HCT116 (cell line): ENCODE measurements at places on chromosomes 1 and 21.

GRCh38 chr1:78003882-78004718 lies 639 bp upstream of the DNAJB4 start:
- DNase-seq: peak; percentile 88

- DNase-seq: no peak
Observed at GRCh38 chr1:212935387-212935981, 14.9 kb upstream of the VASH2 start.

DNA sequence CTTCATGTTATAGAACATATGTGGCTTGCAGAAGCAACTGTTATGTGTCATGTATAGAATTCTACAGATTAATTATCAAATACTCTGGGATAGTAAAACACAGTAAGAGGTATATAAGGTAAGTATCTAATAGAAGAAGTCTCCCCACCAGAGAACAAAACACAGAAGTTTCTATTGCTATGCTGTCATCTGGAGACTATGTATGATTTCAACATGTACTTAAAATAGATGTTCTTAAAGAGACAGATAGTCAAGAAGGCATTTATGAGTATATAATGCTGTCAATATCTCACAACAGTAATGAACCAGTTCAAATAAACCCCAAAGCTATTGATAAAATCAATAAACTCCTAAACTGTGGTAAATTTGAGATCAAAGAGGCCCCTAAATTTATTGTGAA lies 8.1 kb upstream of the ADCY10 start:
- DNase-seq: no peak

GRCh38 chr1:91876781-91877573 lies 9.0 kb downstream of the TGFBR3 start:
- DNase-seq: no peak

DNA sequence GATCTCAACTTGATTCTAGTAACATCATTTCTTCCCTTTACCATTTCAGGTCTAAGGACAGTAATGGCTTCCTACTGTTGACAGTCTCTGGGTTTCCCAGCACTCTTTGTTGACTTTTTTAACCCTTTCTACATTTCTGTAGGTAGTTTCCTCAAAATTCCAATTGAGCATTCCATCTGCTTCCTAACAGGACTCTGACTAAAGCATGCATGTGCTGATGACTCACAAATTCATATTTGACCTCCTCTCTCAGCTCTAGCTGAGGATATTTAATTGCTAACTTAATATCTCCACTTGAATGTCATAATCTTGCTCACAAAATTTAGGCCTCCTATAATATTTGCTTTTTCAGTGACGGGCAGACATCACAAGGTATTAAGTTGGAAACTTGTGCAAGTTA lies 93.3 kb upstream of the ZNHIT6 start:
- no peak for DNase-seq

DNA sequence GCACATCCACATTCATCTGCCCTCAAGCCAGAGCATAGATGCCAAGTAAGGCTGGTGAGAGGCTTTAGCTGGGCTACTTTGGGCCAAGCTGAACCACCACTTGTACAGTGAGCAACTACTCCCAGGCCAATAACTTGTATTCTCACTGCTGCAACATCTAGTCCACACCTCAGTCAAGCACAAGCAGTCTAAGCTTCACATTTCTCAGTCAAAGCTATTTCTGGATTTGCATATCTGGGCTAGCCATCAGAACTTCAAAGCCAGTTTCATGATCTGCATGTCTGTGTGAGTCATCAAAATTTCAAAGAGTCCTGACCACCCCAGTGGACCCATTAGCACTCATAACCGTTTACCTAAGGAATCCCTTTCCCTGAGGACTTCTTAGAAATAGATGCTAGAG lies 77.7 kb upstream of the DIRAS3 start:
- DNase-seq: no peak

GRCh38 chr1:52613636-52614373 lies 11.6 kb downstream of the GPX7 start:
- no peak for DNase-seq

DNA sequence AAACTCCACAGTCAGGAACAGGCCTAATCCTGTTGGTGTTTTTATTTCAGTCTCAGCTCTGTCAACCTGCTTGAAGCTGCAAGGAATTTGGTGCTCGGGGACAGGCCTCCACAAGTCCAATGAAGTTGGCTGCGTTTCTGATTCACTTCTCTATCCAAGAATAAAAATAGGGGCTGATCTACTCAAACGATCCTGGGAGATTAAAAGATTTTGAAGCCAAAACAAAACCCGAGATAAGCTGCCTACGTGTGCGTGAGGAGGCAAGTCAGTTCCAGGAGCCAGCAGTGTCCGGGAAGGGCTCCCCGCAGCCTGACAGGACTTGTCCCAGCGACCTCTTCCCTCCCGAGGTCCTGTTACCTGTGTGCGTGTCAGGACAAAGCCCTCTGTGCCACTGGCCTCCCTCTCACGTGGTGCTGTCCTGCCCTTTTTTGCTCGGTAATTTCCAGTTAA lies 98.0 kb downstream of the ETS2 start:
- DNase-seq: no peak

GRCh38 chr1:166813508-166814223 lies 25.6 kb upstream of the POGK start:
- no peak for DNase-seq

GRCh38 chr1:243917863-243918565 lies 68.0 kb upstream of the AKT3 start:
- no peak for DNase-seq

GRCh38 chr1:37480581-37481288 lies 6.4 kb downstream of the ZC3H12A start:
- no peak for DNase-seq

GRCh38 chr1:201552941-201553351 lies 14.0 kb downstream of the NAV1 start:
- no peak for DNase-seq

- no peak for DNase-seq
Observed at GRCh38 chr1:102961549-102961948, 146.8 kb downstream of the COL11A1 start.

DNA sequence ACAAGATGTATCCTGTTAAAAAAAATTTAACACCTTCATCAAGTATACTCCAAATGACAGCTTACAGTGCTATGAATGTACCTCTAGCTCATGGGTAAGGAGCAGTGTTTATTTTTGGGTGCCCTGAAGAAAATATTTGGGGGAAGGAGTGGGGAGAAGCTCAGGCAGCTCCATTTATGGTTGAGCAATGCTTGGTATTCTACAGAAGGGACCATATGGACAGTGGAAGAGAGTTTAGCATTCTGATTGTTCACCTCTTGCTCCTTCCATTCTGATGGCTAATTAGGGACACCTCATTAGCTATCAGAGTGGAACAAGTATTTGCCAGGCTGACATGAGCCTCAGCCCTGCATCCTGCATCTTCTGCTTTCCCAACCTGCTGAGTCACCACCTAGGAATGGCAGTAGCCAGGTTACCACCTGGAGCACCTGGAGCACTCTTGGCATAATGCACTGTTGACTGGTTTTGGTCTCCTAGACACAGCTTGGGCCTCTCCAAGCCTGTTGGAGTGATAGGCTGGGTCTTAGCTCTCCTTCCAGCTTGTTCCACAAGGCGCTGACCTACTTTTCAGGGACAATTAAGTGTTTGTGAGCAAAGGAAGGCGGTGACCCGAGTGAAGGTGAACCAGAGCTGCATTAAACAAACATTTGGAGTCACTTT lies 62.0 kb upstream of the MACF1 start:
- peak; percentile 32 for DNase-seq

DNA sequence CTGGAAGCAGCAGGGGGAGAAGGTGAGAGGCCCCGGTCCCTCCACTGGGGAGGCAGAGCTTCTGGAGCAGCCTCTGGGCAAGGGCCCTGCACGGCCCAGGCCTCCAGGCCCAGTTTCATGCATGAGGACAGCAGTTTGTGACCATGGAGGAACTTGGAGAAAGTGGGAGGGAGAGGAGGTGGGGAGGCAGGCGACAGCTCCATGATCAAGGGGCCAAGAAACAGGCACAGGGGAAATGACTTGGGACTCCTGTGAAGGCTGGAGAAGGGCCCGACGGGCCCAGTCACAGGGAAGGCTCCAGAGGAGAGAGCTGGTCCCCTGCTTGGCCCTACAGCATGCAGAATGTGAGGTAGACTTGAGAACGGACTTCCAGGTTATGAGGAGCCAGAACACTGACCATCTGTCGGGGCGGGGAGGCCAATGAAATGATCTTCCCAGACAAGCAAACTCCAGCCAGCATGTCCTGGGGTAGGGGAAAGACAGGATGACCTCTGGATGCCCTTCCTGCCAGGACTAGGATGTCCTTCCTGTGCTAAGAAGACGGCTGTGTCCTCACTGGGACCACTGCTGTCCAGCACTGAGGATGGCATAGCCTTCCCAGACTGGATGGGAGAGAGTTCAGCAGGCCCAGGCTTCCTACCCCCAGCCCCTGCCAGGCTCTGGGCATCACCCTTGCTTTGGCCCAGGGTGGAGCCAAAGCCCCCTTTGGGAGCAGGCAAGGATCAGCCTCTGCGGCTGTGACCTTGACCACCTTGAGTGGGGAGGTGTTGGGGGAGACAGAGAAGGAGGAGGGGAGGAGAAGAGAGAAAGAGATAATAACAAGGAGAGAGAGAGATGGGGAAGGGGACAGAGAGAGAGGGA lies 548.2 kb downstream of the PTPRU start:
- DNase-seq: no peak

- no peak for DNase-seq
Observed at GRCh38 chr1:228841632-228842031, 106.4 kb downstream of the RHOU start.

DNA sequence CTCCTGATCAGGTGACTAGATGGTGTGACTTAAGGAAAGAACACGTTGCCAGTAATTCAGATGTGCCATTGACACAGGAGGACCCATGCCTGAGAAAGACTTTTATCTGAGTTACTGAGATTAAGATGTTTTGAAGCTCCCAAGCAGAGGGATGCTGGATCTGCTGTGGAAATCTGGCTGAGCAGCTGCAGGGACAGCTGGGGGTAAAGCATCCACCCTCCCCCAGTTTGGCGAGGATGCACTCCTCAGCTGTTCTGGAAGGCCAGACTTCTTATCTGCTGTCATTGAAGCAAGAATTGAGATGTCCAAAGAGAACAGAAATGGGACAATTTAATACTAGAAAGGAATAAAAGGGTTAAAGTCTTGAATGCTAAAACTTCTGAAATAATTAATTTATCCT lies 25.7 kb downstream of the TTC3 start:
- DNase-seq: no peak

DNA sequence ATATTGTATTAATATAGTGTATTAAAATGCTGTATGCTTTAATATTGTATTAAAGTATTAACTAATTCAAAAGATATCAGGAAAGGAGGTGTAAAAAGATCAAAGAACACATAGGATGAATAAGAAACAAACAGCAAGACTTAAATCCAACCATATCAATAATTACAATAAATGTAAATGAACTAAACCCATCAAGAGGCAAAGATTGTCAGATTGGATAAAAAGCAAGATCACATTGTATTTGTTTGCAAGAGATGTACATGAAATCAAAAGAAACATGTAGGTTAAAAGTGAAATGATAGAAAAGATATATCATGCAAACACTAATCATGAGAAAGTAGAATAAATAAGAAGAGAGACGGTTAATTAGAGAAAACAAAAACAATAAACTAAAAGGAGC lies 34.1 kb upstream of the RAB3GAP2 start:
- no peak for DNase-seq

DNA sequence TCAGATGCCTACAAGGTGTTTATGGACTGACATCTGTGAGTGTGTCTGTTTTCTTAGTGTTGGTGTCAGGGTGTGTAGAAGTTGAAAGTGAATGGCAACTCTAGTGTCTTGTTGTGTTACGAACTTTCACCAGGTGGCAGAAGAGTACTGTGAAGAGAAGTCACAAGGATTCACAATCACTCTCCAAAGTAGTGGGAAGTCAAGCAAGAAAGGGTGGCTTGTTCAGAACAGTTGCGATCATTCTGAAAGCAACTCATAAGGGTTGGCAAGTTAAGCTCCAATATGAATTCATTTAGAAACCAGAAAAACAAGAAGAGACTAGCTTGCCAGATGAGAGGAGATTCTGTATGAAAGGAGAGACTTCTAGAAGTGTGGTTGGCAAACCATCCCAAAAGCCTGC lies 86.1 kb downstream of the FASLG start:
- peak; percentile 71 for DNase-seq

- no peak for DNase-seq
Observed at GRCh38 chr1:236228411-236228810, 53.3 kb downstream of the ERO1B start.

DNA sequence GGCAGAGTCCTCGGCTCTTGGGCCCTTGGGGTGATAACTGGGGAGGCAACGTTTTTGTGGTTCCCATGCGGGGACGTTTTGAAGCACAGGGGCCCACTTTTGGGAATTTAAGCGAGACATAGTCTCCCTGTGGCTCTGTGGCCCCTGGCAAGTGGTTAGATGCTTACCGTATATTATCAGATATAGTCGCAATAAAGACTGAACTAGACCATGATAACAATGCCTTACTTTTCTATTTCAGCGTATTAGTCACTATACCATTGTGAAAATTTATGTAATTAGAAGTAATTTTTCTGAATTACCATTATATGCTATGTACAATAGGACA lies 538 bp upstream of the RCAN1 start:
- DNase-seq: no peak

DNA sequence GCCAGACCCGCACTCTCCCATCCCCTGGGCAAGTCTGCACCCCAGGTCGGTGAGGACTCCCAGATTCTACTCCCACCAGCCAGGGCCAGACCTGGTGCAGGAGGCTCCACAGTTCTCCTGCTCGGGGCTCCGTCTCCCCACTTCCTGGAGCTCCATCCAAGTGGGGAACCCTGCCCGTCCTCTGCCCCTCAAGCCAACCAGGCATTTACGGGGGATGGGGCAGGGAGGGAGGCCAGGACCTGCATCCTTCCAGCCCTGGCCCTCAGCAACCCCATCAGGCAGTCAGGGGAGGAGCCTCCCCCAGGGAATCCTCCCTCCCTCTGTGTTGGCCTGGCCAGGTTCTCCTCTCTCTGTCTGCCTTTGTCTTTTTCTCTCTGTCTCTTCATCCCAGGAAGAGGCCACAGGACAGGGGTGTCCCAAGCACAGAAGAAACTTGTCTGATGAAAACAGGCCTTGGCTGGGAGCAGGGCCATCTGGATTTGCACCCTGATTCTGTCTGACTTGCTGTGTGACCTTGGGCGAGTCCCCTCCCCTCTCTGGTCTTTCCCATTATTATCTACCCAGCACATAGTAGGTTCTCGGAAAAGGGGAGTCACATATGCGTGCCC lies 18.5 kb upstream of the EPHA2 start:
- no peak for DNase-seq

DNA sequence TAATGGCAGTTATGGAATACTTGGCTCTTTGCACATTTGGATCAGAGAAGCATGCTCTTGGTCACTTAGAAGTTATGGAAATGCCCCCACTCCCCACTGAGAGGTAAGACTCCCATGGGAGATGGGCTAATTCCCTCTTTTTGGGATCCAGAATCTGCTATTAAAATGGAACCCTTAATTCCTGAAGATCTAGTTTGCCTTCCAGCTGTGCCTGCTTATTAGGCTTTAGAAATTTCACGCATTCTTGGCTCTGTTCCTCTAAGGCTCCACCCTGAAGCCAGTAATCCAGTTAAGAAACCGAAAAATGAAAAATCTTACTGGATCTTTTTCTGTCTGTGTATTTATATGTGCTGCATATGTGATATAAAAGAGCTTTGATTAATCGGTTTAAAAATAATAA lies 76.7 kb downstream of the USH2A start:
- no peak for DNase-seq
